ENCODE measurements at places on chromosomes 12 and 14.

GRCh38 chr12:40194846-40195245 lies 30.0 kb upstream of the LRRK2 start:
- no peak for DNase-seq

- no peak for DNase-seq
Observed at GRCh38 chr14:36931791-36932190, 240.6 kb downstream of the SLC25A21 start.

DNA sequence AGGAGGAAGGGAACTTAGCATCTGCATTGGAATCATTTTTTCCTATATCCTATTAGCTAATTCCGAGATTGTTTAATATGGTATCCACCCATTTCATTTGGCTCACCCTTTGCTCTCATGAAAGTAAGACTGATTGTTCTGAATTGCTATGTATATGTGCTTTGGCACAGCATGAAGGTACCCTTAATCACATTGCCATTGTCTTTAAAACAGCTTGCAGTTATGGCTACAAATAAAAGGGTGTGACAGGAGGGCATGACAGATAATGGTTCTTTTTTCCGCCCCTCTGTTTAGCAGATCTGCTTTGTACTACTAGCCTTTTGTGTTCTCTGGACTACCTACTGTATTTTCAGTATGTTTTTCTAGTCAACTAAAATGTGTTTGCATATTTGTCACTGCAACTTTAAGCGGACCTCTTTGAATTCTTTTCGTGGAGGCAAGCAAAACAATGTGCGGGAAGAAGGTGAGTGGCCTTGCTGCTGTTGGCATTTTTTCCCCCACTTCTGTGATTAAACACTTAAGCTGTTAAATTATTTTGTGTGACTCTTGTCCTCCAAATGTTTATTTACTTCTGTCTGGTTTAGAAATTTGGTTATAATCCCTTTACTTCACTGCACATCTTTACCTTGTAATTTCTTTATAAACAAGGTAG lies 35.8 kb downstream of the FBXO34 start:
- DNase-seq = no peak

DNA sequence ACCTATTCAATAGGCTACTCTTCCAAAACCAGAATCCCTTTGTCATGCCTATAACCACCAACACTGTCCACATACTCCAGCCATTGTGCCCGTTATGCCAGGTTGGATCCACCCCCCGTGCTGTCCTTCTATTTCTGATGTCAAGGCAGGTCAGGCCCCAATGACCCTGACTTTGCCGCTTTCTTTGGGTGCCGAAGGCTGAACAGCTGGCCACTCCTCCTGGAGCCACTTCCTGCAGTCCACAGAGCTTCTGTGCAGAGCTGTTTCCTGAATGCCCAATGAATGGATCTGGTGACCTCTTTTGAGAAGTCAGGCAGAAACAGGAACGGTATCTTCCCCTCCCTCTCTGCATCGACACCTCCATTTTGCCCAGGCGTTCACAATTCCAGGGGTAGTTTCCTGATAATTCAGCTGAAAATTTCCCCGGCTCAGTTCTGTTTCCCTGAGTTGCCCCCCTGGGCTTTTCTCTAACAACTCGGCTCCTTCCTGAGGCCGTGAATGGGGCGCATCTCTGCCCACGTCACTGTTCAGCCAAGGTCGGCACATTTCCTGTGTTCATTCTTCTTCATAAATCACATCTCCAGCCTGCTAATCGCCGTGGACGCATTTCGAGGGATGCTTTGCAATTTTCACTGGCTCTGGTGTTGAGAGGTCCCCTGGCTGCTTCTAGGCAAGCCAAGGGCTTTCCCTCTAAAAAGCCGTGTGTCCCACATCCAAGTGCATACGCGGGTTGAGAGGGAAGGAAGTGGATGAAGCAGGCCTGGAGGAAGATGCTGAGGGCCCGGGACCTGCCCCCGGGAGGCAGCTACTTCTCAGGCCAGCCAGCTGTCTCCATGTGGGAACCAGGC lies 86.5 kb downstream of the PAPOLA start:
- no peak for DNase-seq

GRCh38 chr12:49334226-49334625 lies 2.8 kb downstream of the C1QL4 start:
- no peak for DNase-seq

GRCh38 chr12:62805517-62805916 lies 129.4 kb downstream of the PPM1H start:
- no peak for DNase-seq

DNA sequence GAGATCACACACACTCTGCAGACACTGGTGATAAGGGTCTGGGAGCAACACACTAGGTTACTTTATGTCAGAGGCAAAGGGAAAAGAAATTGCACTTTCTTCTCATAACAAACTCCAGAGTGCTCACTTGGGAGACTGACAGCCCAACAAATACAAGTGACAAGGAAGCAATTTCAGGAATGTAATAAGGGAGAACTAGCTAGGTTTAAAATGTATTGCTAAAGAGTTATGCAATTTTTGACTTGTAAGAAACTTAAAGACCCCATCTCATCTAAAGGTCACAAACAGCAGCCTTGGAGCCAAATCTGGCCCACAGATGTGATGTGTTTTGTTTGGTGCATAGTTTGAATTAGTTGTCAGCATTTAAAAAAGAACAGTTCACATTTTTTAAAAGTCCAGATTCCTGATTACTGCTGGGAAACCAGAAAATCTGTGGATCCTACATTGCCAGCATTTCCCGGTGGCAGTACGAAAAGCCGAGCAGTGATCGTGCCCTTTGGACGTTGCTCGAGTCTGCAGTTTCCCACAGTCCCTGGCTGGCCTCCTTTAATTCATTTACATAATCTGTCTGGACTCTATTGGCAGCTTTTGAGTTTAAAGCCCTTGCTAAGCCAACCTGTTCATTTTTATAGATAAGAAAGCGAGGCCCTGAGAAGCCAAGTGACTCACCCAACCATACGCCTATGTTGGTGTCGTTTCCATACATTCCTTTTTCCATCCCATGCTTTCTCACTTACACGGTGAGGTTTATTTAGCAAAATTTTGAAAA lies 42.0 kb upstream of the ETV6 start:
- DNase-seq = no peak

DNA sequence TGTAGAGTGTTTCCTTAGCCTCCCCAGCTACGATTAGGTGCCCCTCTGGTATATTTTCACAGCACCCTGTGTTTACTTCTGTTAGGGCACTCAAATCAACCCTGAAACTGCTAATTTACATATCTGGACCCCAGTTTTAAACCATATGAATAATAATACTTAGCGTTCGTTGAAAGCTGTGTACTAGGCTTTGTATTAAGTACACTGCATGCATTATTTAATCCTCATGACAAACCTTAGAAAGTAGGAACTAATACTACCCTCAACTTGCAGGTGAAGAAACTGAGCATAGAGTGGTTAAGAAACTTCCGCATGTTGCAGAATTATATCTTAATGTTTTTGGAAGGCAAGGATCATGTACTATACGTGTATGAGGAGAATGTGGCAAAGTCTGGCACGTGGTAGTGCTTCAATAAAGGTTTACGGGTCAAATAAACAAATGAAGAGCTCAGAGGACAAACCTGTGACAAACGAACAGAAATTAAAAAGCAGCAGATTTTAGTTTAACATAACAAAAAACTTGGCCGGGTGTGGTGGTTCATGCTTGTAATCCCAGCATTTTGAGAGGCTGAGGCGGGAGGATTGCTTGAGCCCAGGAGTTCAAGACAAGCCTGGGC lies 22.2 kb upstream of the ARID2 start:
- DNase-seq = no peak

- DNase-seq = no peak
Observed at GRCh38 chr12:2453076-2453760, 341.6 kb upstream of the FKBP4 start.

DNA sequence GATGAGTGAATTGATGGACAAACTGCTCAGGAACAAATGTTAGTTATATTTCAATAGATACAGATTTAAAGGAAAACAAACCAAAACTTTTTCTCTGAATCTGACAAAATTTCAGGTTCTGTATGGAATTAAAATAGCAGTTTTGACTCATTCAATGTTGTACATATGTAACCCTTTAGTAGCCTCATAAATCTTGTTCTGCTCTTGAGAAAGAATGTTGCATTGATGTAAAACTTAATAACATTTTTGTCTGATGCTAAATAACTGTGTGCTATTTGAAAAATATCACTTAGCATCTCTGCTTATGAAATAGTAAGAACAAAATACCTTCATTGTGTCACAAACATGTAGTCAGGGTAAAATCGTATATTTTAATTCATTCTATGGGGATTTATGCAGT lies 168.9 kb upstream of the NOVA1 start:
- no peak for DNase-seq

GRCh38 chr12:4308334-4308950 lies 12.6 kb upstream of the TIGAR start:
- DNase-seq = no peak

DNA sequence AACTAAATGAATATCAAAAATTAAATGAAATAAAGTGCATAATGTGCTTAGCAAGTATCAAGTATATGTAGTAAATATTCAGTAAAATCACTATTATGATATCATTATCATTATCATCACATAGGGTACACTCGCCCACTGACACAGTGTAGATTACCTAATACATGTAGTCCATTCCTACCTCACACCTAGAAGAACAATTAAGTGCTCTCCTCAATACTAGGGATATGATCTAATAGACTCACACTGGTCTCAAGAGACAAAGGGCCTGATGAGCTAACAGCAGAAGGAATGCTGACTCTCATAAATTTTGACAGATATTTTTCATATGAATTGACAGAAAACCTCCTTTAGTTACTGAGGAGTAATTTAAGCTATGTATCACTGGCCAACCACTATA lies 29.1 kb downstream of the FSCB start:
- DNase-seq = no peak

- no peak for DNase-seq
Observed at GRCh38 chr12:79848339-79848738, 86.6 kb downstream of the PPP1R12A start.

DNA sequence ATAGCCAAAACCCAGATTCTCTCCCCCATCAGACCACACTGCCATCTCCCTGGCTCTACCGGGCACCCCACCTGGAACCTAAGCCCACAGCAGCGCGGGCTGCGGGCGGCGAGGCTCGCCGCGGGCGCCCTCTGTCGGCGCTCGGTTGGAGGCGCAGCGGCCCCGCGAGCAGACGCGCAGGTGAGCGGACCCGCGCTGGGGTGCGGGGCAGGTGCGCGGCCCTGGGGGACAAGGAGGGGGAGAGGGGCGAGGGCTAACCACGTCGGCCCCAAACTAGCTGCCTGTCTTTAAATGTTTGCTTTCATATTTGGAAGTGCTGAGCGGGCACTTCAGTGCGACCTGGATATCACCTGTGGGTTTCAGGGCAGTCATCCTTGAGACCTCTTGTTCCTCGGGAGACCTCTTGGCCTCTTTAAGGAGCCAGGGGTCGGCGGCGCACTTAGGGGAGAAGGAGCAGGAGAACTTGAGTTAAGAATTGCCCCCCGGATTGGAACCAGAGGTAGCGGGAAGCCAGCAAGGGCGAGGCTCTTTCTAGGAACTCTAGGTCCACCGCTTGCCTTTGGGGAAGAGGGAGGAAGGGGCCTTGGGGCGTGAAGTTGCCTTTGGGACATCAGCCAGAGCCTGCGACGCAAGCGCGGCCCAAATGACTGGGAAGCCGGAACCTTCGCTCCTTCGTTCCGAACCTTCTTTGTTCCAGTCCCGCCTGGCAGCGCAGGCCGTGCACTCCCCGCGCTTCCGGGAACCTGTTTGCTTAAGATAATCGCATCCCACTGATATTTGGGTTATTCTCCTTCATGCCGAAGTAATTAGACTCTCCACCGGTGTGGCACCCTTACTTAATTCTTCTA lies 78.7 kb downstream of the NEDD1 start:
- no peak for DNase-seq

- DNase-seq = peak; percentile 75
Observed at GRCh38 chr12:93785249-93786010, 108.3 kb downstream of the CRADD start.

DNA sequence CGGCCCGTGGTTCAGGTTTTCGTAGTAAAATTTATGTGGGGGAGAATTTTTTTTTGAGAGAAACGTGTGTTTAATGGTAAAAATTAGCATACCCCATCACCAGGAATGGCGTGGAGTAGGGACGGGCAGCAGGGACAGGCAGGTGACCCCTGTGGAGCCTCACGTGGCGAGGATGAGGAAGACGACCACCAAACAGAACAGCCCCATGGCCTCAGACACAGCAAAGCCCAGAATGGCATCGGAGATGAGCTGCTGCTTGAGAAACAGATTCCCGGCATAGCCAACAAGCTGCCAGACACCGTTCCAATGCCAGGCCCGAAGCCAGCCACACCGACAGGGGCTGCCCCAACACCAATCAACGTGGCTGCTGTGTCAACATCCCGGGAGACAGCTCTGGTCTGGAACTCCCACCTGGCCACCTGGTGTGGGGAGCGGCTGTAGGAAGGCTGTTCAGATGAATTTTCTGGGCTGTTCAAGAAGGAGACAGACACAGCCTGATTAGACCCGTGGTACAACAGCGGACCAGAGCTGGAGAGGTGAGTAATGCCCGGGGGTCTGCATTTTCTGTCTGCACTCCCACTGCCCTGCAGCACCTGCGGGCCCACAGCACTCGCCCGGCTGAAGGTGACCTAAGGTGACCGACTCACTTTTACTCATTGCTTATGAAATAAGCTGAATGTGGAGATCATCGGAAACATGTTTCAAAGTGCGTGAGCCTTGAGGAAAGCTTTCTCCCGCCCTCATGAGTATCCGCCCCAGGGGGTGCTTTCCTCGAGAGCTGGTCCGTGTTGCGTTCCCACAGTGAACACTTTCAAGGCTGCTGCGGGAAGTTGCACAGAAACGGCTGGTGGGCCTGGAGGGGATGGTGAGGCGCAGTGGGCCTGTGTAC lies 10.6 kb downstream of the TMEM121 start:
- no peak for DNase-seq

GRCh38 chr14:95337041-95337595 lies 17.4 kb upstream of the CLMN start:
- DNase-seq = no peak

GRCh38 chr14:96053600-96054381 lies 14.6 kb downstream of the C14orf132 start:
- DNase-seq = no peak

DNA sequence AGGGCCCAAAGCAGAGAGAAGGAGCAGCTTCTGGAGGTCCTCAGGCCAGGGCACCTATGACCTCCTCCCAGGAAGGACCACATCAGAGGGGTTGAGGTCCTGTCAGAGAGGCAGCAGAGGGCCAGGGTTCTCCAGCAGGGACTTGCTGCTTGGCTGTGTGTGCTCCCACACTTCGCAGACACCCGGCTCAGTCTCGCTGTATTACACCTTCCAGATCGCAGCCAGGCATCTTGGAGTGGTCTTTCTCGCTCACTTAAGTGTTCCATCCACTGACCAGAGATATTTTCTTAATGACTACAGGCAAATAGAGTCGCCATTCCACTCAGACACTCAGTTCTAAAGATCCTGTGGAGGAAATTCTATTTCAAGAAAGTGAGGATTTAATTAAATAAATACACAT lies 84.3 kb downstream of the PRIMA1 start:
- no peak for DNase-seq

- DNase-seq = no peak
Observed at GRCh38 chr14:53183611-53184010, 30.5 kb upstream of the DDHD1 start.
